T-helper 1 cell (primary cell): ENCODE measurements at places on chromosomes 16 and 17.

- DNase-seq: no peak
Observed at GRCh38 chr17:75910699-75911098, 6.0 kb upstream of the MRPL38 start.

DNA sequence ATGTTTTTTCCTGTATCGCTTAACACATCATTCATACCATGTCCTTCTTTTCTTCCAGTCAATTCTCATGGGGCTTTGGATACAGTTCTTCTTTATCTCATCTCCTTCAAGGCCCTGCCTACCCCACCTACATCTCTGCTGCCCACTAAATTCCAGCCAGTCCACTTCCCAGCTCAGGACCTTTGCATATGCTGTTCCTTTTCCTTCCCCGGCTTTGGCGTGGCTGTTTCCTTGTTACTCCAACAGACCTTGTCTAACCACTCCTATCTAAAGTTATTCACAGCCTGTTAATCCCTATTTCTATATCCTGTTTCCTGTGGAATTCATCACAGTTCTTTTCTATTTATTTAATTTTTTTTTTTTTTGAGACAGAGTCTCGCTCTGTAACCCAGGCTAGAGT is 6.6 kb upstream of the STAT3 start:
- DNase-seq: no peak

- no peak for DNase-seq
Observed at GRCh38 chr17:79937391-79938335, 98.0 kb downstream of the TBC1D16 start.

- DNase-seq: no peak
Observed at GRCh38 chr16:85611194-85611443, 2.0 kb upstream of the GSE1 start.

DNA sequence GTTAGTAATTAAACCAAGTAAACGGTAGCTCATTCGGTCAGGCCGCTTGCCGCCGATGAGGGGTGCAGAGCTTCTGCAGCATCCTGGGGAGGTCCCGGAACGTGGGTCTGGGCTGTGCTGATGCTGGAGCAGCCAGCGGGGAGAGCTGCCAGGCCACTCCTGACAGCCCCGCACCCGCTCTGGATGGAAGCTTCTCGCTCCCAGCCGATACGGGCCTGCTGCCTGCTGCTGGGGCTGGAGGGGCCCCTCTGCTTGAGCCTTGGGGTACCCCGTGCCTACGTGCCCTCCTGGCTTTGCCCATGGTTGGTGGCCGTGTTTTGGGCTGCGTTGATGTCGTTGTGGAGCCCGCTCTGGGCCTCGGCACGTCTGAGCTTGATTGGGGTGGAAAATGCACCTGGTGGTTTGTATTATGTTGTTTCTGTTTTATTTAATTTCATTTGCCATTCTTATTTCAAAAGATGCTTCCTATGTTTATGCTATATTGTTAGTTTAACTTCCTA is 41.6 kb upstream of the ZNF750 start:
- DNase-seq: no peak

GRCh38 chr17:44220213-44221083 is 973 bp upstream of the UBTF start:
- DNase-seq: peak; percentile 43

DNA sequence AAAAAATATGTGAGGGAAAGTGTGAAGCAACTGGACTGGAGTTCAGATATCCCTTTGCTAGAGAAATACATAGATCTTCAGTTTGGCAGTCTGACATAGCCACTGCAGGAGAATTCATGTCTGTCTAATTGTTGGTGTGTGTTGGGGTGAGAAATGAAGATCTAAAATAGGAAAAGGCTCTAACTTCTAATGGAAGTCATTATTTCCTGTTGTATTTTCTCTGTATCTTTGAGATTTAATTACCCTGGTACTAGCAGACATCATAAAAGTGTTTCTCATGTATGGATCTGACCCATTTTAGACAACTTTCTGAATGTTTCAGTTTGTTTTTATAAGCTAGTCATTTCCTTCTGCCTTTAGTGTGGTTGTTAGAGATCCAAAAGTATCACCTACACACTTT is 128.3 kb downstream of the NLK start:
- DNase-seq: no peak

GRCh38 chr17:8918807-8919465 is 46.6 kb downstream of the PIK3R5 start:
- no peak for DNase-seq
